ENCODE measurements at places on chromosomes 4 and X. TPM values are rescaled to one million over a fixed set of nuclear protein-coding genes. Genes with fewer than 3 reads are reported as not detected.

The GDI1 gene
- 71.1 TPM for total RNA-seq

The ZCCHC18 gene
- total RNA-seq = 0.92 TPM

The PHOX2B gene
- total RNA-seq = 2.0 TPM

The RTL9 gene
- not detected for total RNA-seq

GRCh38 chr4:96429657-96430056, 589.8 kb downstream of the PDHA2 start:
- DNase-seq = no peak

DNA sequence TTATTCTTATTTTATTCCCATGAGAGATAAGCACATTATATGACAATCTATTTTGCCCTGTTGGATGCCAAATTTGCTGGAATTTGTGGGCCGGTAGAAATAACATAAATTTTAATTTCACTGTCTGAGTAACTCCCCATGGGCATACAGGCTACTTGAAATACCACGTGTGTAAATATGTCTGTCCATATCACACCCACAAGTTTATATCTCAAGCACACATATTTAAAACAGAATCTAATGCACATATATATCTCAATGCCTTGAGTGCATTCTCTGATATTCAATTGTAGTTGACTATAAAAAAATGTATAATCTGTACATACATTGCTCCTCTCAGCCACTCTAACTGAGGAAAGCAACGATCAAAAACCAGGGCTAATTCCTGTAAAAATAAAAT, 51.2 kb downstream of the PPARGC1A start:
- no peak for DNase-seq

- no peak for DNase-seq
Observed at GRCh38 chr4:35252866-35253265, 991.4 kb downstream of the ARAP2 start.

DNA sequence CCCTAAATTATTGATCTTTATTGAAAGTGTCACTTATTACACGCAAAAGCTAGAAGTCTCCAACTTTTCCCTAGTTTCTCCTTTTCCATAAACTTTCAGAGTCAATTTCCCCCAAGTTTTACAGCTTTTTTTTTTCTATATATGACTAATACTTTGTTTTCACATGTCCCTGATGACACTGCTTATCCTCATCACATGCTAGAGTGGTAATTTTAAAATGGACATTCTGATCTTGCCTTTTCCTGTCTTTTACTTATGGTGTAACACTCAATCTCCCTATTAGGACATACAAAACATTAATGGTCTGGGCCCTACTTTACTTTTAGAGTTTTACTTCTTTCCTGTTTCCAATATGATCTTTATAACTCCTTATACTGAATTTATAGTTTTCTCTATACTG, 112.6 kb downstream of the ANK2 start:
- no peak for DNase-seq

GRCh38 chrX:34238896-34239295, 106.8 kb upstream of the FAM47A start:
- DNase-seq = no peak

DNA sequence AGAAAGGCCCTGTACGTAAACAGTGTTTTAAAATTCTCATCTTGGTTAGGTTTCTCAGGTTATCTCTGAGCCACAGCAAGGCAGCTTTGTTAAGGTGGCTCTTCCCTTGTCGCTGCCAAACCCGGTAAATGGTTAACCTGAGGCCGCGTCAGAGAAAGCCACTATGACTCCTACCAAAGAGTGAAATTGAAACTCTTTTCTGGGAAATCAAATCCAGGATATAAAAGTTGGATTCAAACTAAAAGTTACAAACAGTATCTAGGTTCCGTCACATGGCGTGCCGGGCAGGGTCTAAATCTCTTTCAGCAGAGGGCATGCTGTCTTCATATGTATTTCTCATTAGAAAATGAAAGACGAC, 433 bp downstream of the MMAA start:
- peak; percentile 77 for DNase-seq

DNA sequence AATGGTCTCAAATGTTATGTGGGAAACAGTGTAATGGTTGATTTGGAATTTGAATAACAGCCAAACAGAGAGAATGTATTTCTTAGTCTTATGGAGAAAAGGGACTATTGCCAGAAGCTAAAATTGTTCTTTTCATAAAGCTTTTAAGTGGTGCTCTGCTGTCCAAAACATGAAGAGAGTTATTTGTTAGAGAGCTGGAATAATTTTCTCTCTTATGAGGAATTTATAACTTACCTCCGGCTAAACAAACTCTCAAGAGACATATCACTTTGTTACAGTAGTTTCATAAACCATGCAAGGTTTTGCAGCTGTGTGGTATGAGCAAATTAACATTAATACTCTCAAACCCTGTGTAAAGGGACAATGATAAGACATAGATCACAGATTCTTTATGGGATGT, 28.6 kb downstream of the SULT1B1 start:
- peak; percentile 73 for DNase-seq

DNA sequence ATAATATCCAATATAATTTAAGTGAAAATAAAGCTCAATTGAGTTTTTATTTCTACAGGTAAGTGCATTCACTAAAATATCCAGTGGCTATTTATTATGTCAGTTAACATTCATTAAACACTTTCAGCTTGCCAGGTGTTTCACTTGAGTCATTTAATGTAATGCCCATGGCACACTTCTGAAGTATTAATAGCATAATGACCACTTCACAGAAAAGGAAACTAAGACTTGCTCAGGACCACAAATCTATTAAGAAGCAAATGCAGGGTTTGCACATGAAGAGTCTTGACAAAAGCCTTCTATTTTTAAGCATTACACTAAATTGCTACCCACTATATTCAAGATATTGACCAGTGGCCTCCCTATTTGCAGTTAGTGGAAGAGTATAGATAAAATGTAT, 612.7 kb downstream of the KCTD8 start:
- no peak for DNase-seq

- peak; percentile 35 for DNase-seq
Observed at GRCh38 chr4:146029939-146030710, 91.5 kb upstream of the ZNF827 start.

- DNase-seq = no peak
Observed at GRCh38 chr4:87806520-87806919, 7.2 kb downstream of the IBSP start.

- DNase-seq = no peak
Observed at GRCh38 chr4:105527081-105527480, 25.3 kb upstream of the ARHGEF38 start.

GRCh38 chr4:112704991-112705845, 68.3 kb downstream of the LARP7 start:
- DNase-seq = peak; percentile 39

DNA sequence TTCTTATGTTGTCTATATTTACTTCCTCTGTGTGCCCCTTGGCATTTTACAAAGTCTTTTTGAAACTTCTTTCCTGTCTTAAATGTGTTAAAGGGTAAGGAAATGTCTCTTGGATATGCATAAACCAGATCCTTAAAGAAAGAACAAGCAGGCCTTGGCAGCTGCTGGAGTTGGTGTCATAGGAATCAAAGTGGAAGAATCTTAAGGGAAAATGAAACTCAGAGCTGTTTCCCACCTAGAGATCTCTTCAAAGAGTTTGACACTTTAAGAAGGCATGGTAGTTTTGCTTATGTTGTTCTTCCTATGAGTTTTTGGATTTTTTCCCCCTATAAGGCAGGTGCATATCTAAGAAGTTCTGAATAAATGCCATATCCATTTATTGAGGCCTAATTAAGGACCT, 37.0 kb upstream of the CWH43 start:
- no peak for DNase-seq

DNA sequence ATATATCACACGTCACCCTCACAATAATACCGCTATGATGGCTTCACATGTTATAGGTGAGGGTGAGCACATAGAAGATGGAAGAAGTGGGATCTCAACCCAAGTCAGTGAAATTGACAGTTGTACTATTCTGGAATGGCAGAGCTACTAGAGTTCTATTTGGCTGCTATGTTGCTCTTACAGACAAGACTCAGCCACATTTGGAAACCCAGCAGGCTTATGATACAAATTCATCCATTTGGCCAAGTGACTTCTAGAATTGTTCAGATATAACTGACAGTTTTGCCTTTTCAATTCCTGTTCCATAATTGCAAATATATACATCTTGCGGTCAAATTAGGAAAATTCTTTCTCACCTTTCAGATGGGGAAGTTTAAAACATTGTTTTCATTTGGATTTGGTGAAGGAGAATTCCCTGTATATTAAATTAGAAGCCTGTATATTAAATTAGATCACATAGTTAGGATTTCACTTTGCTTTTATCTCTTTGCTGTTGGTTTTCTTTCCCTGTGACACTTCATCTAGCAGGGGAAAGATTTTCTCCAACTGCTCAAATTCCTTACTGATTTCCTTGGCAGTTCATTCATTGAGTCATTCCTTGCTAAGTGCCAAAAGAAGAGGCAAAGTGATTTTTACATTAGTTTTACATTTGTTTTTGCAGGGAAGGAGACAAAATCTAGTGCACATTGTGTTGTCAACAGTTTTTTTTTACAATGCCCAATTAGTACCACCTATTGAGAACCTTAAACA, 120.6 kb upstream of the TBC1D9 start:
- DNase-seq = no peak

- DNase-seq = no peak
Observed at GRCh38 chrX:72107320-72107719, 24.4 kb downstream of the RTL5 start.

- DNase-seq = no peak
Observed at GRCh38 chrX:75623535-75623934, 100.7 kb upstream of the ZDHHC15 start.

GRCh38 chrX:11458170-11458569, 165.0 kb downstream of the AMELX start:
- DNase-seq = peak; percentile 34

GRCh38 chrX:101551380-101551767, 1.0 kb downstream of the ARMCX1 start:
- no peak for DNase-seq

DNA sequence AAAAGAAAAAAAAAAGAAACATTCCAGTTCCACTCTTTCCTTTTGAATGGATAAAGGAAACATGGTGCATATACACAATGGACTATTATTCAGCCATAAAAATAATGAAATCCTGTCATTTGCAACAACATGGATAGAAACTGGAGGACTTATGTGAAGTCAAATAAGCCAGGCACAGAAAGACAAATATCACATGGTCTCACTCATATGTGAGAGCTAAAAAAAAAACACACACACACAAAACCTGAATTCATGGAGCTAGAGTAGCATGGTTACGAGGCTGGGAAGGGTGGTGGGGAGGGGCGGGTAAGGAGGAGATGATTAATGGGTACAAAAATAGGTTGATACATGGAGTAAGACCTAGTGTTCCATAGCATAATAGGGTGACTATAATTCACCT, 22.4 kb upstream of the SH3KBP1 start:
- no peak for DNase-seq

- no peak for DNase-seq
Observed at GRCh38 chr4:42636645-42636949, 20.3 kb downstream of the ATP8A1 start.
